ENCODE measurements at places on chromosomes 6 and 20.

DNA sequence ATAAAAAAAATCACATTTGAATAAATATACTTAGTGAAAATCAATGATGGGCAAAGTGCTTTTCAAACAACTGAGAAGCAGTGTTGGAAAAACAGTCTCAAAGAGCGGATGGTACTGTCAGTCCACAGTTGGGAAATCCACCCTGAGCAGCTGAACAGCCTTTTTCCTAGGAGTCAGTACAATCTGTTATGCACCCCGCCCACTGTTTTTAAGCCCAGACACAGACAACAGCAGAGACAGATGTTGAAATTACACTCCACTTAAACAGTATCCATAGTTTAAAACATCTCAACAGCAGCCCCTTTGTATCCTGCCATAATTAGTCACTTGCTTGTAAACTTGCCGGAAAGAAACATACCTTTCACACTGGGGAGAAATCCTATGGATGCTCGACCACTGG, 372 bp downstream of the KIAA0408 start:
- DNase-seq: no peak

- DNase-seq: no peak
Measured at GRCh38 chr6:105346052-105346451, 56.8 kb downstream of the PREP start.

DNA sequence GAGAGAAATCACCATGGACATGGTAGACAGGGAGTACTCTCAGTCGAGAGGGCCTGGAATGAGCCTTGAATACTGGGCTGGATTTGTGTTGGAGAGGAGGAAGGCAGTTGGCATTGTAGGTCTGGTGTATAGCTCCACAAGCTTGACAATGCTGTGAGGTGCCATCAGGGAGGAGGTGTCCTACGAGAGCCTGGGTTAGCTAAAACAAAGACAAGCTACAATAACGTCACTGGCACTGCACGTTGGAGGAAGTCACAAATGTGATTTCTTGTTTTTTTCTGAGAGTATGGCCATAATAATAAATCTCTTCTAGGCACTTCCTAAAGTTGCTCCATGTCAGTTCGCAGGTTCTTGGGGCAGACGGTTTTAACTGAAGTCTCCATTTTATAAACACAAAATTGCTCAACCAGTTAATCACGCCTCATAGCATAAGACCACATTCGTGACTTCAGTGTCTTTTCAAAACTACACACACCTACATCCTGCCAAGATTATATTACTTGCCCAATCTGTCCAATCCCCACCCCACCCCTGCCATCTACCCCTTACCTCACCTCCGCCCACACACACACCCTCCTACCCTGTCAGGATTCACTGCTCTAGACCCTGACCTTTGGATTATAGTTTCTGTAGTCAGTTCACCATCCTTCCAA, 4.4 kb upstream of the HLA-DMB start:
- DNase-seq: no peak

GRCh38 chr6:52385074-52385473, 23.1 kb downstream of the PAQR8 start:
- no peak for DNase-seq

GRCh38 chr6:10720265-10720959, 2.5 kb upstream of the TMEM14C start:
- DNase-seq: peak; percentile 15

DNA sequence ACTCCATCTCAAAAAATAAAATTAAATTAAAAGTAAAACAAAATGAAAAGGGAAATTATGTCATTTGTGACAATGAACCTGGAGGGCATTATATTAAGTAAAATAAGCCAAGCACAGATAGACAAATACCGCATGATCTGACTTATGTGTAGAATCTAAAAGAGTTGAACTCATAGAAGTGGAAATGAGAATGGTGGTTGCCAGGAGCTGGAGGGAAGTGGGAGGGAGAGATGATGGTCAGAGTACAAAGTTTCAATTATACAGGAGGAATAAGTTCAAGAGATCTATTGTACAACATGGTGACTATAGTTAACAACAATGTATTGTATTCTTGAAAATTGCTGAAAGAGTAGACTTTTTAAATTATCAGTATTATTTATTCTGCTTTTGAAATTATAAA, 183.4 kb downstream of the ID4 start:
- DNase-seq: no peak

GRCh38 chr6:161115468-161115867, 123.9 kb downstream of the MAP3K4 start:
- no peak for DNase-seq

DNA sequence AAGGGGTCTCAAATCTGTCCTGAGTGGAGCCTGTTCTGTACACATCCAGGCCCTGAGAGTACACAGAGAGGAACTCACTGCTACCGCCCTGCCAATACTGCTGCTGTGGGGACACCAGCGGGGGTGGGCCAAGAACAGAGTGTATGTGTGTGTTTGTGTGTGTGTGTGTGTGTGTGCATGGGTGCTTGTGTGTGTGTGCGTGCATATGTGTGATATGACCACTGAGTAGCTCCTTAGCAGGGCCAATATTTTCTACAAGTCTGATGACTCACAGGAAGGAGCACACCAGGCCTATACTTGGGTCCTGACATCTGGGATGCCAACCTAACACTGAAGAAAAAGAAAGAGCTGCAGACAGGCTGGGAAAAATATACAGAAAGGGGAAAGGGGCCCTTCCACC, 1.4 kb downstream of the RAET1E start:
- no peak for DNase-seq

DNA sequence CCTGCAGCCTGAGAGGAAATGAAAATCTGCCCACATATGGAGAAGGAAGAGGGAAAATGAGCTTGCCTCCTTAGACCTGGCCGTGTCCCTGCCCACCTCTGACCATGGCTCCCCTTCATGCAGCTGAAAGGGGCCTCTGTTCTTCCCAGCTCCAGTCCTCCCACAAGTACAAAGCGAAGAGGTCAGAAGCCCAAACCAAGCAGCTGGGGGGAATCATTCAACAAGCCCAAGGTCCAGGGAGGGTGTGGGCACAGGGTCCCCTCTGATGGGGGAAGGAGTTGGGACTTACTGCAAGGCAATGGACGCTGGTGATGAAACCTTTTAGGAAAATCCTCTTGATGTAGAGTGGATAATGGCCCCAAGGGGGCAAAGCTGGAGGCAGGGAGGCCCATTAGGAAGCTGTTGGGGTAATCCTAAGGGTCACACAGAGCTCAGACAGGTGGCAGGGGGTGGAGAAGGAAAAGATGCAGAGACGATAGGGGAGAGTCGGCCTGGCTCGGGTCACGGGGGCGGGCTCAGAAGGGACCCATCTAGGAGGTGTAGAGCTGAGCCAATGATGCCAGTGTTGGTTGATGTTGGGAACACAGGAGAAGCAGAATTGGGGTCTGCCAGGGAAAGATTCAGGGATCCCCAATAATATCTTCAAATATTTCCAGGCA, 16.1 kb upstream of the GRM4 start:
- no peak for DNase-seq

GRCh38 chr20:32248043-32248442, 29.4 kb upstream of the KIF3B start:
- DNase-seq: no peak

GRCh38 chr6:126227833-126228702, 111.8 kb upstream of the CENPW start:
- peak; percentile 67 for DNase-seq

DNA sequence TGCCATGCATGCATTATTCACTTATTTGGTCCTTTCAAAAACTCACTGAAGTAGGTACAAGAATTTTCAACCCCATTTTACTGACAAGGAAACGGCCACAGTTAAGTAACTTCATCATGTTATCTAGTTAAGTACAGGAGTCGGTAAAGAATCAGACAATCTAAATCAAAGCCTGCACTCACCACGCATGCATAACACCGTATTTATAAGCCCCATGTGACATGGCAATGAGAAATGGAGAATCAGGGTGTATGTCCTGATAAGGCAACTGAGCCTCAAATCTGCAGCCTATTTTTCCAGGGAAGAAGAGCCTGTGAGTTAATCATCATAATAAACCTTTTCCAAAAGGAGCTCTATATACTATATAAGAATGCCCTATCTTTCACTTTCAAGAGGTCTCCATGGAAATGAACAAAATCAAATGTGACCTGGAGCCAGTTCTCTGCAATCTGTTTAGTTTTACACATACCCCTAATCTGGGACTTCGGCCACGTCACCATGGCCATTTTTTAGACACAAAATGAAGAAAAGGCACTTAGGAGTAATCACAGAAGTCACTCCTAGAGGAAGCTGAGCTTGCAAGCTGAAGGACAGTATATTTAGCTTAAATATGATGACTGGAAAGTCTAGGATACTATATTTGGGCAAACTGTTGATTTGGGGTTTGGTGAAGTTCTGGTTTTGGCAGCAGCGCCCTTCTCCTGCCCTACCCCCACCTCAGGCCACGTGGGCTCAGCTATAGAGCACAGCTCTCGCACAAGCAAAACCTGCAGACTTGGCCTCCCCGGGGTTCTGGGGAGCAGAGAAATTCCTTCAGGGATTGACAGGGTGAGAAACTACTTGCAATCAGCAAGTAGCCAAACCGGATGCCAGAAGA, 19.2 kb downstream of the TRAM2 start:
- no peak for DNase-seq

- DNase-seq: no peak
Measured at GRCh38 chr6:151317103-151317994, 74.0 kb downstream of the ZBTB2 start.

GRCh38 chr6:24489881-24490280, 503 bp upstream of the GPLD1 start:
- no peak for DNase-seq

GRCh38 chr20:62732842-62733525, 24.3 kb downstream of the NTSR1 start:
- DNase-seq: no peak

DNA sequence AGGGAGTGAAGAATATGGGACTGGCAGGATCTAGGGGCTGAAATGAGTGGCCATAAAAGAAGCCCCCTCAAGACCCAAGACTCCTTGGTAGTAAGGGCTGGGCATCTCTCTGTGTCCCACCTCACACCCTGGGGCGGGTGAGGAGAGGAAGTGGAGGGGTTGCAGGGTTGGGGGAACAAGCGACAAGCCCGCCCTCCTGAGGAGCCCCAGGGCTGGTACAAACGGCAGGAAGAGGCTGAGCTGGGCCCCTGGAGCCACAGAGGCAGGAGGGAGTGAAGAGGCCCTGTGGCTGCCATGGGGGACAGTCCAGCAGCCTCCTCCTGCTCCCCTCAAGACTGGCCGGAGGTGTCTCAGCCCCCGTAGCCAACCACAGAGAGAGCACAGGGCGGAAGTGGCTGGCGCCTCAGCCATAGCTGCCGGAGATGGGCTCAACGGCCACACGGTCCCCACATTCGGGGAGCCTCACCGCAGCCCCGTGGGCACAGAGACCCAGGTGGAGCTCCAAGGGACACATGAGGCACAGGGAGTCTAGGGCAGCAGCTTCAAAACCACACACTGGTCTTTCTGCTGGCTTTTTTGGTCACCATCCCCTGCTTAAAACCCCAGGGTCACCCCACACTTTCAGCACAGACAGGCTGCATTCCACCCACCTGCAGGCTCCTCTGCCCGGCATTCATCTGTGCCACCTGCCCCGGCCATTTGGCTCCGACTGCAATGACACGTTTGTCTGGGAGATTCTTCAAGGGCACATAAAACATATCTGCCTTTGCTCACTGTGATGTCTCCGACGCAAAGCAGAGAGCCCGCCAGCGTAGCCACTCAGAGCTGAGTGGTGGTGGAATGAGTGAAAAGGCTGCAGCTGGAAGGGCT, 524 bp downstream of the C20orf203 start:
- DNase-seq: peak; percentile 32

DNA sequence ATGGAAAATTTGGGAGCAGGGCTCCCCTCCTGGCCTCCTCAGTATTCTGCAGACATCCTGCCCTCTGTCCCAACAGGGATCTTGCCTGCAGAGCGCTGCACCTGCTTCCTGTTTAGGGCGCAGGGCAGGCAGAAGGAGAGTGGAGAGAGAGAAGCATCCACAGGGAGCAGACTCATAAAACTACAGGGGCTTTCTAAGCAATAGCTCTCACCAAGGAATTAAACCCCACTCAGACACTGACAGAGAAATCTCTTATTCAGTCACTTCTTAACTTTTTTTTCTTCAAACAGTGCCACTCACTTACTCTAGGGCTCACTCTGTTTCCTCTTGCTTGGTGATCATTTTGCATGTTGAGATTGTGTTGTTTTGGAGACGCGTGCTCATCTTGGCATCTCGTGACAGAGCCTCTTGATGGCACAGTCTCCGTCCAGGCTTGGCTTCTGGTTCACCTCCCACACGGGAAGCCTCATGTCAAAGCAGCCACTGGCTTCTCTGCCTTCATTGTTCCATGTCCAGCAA, 153.1 kb upstream of the INSM1 start:
- peak; percentile 87 for DNase-seq

DNA sequence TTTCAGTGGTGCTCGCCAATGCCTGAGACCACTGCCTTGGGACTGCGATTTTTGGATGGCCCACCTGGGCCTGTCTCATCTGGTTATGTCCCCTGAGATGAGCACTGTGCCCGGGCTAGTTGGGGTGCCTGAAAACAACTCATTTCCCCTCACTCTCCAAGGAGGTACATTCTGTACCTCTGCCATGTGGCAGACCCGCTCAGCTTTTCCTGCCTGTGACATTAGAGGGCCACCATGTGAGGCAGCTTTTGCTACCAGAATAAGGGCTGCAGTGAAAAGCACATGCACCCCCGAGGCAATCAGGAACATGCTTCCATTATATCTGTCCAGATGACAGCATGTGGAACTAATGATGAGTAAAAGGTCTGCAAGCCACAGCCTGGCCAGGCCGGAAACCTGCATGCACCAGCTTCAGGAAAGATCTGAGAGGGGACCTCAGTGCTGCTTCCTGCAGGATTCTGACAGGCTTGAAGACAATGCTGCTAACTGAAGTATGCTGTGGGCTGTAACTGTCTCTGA, 11.3 kb upstream of the SRSF6 start:
- DNase-seq: no peak

DNA sequence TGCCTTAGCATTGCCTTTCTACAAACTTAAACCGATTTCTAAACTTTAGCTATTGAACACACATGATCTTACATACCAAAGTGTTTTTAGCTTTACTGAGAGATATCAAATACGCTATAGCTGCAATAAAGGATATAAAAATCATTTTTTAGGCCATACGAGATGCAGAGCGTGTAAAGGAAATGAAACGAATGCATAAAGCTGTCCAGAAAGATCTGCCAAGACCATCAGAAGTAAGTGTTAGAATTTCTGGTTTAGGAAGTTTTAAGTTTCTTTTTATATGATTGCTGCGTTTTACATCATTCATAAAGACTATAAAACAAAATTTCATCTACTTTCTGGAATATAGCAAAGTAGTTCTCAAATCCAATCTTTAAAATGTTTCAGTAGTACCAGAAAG, 38.4 kb downstream of the CDC5L start:
- DNase-seq: no peak

- DNase-seq: peak; percentile 36
Measured at GRCh38 chr20:62201173-62202082, 18.6 kb downstream of the MTG2 start.

- DNase-seq: no peak
Measured at GRCh38 chr20:47696856-47697255, 88.4 kb downstream of the SULF2 start.

GRCh38 chr20:2741881-2742280, 49.3 kb downstream of the EBF4 start:
- no peak for DNase-seq

DNA sequence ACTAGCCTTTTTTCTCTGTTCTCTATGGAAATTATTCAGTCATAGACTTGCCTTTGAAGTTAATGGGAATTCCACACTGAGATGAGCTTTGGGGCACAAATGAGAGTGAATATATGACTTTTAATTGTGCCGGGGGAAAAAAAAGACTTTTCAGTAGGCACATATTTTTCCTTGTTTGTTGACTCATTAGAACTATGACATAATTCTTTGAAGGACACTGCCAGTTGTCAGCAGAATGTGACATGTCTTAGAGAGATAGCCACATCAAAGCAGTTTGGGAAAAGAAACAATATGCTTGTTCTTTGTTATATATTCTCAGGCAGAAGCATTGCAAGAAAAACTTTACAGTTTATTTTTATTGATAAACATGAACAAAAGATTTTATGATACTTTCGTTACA, 138.3 kb downstream of the COL9A1 start:
- no peak for DNase-seq

All from NCI-H1092 treated with DMSO at 0.1 percent for 48 hours (cell line).